CD8-positive, alpha-beta memory T cell (primary cell): ENCODE measurements at places on chromosomes 5 and 9.

DNA sequence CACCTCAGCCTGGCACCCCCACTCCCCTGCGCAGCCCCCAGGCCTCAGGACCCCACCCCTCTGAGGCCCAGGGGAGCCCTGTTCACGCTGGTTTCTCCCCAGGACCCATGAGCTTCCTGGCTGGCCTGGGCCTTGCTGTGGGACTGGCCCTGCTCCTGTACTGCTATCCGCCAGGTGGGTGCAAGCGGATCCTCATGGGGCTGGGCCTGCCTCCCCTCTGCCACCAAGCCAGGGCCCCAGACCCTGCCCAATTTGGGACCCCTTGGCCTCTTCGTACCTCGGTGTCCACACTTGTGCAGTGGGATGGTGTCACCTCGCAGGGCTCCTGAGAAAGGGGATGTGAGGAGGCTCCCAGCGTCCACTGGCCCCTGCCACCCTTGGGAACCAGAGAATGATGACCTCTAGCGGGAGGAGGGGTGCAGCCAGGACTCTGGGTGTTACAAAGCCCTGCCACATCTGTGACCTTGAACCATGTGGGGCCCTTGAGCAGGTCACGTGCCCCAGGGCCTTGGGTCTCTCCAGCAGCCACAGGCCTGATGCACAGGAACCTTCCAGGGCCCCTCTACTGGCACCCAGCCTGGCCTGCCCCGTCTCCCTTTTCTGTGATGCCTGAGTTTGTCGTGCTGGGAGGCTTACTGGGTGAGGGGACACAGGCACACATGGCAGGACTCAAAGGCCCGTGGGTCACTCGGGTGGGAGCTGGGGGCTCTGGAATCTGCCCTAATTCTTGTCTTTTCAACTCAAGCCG, 16.3 kb downstream of the CARD19 start:
- DNase-seq: no peak
- no peak overlapping the region for H3K27ac ChIP-seq
- no peak overlapping the region for H3K4me3 ChIP-seq
- H3K36me3 ChIP-seq: no peaks in the 10 kb centered on the region
- peaks cover 30% of the 10 kb centered on the region for H3K4me1 ChIP-seq
- no peaks in the 10 kb centered on the region for H3K27me3 ChIP-seq

DNA sequence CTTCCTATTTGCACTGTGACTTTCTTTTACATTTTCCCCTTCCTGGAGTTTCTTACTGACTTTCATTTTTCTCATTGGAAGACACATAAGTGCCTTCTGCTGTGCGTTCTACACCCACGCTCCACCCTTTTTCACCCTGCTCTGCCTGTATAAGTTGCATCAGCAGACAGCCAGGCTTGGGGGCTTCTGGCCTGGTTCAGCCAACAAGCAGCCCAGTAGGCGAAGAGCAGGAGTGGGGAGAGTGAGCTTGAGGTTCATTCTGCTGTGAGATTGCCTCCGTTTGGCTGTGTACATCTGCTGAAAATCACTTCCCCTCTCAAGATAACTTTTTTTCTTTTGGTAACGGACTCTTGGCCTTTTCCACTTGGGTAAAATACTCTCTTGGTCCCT, 38.4 kb downstream of the RASGRF2 start:
- no peaks in the 10 kb centered on the region for H3K27me3 ChIP-seq
- no peaks in the 10 kb centered on the region for H3K36me3 ChIP-seq

- H3K27ac ChIP-seq: no peak overlapping the region
- no peaks in the 10 kb centered on the region for H3K36me3 ChIP-seq
- no peaks in the 10 kb centered on the region for H3K4me1 ChIP-seq
- H3K4me3 ChIP-seq: no peak overlapping the region
- DNase-seq: no peak
- H3K27me3 ChIP-seq: no peaks in the 10 kb centered on the region
Observed at GRCh38 chr5:90337449-90338052, 72.0 kb downstream of the CETN3 start.

DNA sequence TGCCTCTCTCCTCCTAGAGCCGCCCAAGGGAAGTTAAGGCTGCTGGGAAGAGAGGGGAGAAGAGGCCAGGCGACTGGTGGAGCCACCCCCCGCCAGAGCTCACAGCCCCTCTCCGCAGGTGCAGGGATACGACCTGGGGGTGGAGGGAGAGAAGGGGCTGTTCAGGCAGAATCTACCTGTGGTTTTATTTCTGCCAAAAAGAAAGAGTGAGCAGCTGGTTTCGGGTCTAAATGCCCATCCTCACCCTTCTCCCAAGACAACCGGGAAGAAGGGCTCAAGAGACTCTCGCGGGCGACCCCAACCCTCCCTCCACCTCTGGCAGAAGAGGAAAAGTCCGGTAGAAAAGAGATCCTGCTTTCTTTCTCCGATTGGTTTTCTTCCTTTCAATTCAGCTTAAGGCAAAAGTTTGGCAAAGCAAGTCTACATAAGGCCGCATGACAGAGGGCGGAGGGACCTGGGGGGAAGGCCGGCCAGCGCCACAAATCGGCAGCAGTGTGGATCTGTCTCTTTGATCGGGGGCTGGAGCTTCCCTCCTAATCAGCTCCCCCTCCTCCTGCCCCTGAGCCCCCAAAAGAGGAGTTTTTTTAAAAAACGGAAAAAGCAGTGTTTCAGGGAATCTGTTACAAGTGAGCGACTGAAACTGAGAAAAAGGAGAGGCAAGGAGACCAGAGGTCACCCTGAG, 16.3 kb downstream of the FAM78A start:
- H3K36me3 ChIP-seq: peaks cover 48% of the 10 kb centered on the region
- no peak overlapping the region for H3K4me3 ChIP-seq
- H3K4me1 ChIP-seq: peaks cover 79% of the 10 kb centered on the region
- DNase-seq: no peak
- no peaks in the 10 kb centered on the region for H3K27me3 ChIP-seq

- no peaks in the 10 kb centered on the region for H3K36me3 ChIP-seq
- no peak overlapping the region for H3K27ac ChIP-seq
- H3K4me3 ChIP-seq: no peak overlapping the region
- H3K4me1 ChIP-seq: no peaks in the 10 kb centered on the region
- no peaks in the 10 kb centered on the region for H3K27me3 ChIP-seq
Observed at GRCh38 chr9:104232781-104233341, 138.8 kb downstream of the SMC2 start.

- no peak for DNase-seq
- H3K4me3 ChIP-seq: no peak overlapping the region
- no peak overlapping the region for H3K27ac ChIP-seq
- H3K27me3 ChIP-seq: no peaks in the 10 kb centered on the region
Observed at GRCh38 chr5:57432876-57433275, 49.7 kb downstream of the ACTBL2 start.

DNA sequence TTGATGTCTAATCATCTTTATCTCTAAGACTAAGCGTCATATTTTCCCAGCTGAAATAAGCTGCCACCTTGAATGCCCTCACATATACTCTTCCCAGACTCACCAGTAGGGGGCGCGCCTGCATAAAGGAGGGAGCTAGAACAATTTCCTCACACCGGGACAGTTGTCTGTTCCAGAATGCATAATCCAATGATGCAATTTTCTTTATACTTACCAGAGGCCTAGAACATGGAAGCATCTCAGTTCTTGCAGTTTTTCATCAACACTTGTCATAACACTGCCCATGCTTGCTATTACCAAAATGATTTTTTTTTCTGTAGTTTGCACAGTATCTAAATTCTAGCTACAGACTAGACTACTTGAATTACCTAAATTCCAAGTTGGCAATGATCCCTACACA, 203.9 kb downstream of the FRMD3 start:
- no peaks in the 10 kb centered on the region for H3K4me1 ChIP-seq
- no peaks in the 10 kb centered on the region for H3K27me3 ChIP-seq
- no peaks in the 10 kb centered on the region for H3K36me3 ChIP-seq
- no peak overlapping the region for H3K27ac ChIP-seq
- no peak overlapping the region for H3K4me3 ChIP-seq

- H3K27ac ChIP-seq: no peak overlapping the region
- H3K36me3 ChIP-seq: no peaks in the 10 kb centered on the region
- no peaks in the 10 kb centered on the region for H3K4me1 ChIP-seq
- no peak overlapping the region for H3K4me3 ChIP-seq
Observed at GRCh38 chr9:135792268-135793128, 90.5 kb downstream of the KCNT1 start.

DNA sequence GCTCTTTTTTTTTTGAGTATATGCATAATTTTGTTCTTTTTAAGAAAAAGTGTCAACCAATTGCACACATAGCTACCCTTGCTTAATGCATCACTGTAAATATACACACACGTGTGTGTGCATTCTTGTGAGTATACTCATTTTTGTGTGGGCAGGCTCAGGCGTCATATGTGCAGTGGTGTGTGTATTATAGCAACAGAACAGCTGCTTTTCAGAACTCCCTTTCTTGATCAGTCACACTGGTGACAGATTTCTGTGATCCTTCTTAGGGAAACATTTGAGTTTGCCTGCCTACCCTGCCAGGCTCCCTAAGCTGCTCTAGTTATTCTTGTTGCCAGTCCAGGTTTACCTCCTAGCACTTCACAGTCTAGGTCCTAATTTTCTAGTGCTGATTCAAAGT, 287.0 kb upstream of the SEMA6A start:
- H3K4me3 ChIP-seq: no peak overlapping the region
- no peak for DNase-seq
- no peaks in the 10 kb centered on the region for H3K4me1 ChIP-seq
- no peaks in the 10 kb centered on the region for H3K36me3 ChIP-seq

DNA sequence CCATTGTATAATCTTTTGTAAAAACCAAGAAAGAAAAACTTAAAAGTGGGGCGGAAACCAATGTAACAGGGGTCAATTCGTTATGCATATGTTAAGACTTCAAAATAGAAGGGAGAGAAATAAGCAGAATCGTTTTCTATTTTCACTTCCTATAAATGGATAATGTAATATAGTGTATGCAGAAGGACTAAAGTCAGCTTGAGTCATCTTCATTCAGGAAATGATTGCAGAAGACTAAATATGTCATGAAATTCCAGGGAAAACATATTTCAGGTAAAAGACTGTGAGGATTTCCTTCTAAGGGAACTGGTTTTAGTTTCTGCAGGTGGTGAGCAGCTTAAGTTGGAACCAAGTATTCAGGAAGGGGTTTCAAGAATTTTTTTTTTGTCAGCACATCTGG, 753.3 kb downstream of the IRX1 start:
- H3K4me3 ChIP-seq: no peak overlapping the region
- H3K4me1 ChIP-seq: no peaks in the 10 kb centered on the region
- no peak for DNase-seq
- no peaks in the 10 kb centered on the region for H3K36me3 ChIP-seq
- H3K27ac ChIP-seq: no peak overlapping the region

DNA sequence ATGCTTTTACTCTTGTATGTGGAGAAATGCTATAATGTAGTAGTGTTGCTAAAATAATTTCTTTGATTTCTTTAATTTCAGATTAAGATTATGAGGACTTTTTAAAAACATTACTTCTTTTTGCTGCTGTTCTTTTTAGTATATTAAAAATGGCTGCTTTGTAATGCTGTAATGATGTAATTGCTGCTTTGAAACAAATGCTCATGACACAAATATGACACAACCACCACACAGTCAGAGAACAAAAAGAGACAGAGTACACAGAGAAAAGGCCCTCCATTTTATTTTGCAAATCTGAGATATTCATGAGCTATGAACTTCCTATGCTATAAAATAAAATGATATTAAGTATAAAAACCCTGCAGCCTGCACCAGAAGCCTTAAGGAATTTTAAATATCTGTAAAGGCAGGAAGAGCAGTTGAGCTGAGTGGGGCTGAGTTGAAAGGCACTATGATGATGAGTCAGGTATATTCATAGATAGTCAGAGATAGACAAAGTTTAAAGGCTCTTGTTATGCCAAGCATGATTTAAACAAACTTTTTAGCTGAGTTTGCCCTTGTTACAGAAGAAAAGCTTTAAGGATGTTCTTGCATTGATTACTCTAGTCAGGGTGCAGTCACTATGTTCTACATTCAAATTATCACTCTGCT, 5.1 kb upstream of the POU5F2 start:
- H3K4me1 ChIP-seq: no peaks in the 10 kb centered on the region
- DNase-seq: no peak
- H3K27me3 ChIP-seq: no peaks in the 10 kb centered on the region
- no peak overlapping the region for H3K4me3 ChIP-seq
- H3K36me3 ChIP-seq: no peaks in the 10 kb centered on the region

DNA sequence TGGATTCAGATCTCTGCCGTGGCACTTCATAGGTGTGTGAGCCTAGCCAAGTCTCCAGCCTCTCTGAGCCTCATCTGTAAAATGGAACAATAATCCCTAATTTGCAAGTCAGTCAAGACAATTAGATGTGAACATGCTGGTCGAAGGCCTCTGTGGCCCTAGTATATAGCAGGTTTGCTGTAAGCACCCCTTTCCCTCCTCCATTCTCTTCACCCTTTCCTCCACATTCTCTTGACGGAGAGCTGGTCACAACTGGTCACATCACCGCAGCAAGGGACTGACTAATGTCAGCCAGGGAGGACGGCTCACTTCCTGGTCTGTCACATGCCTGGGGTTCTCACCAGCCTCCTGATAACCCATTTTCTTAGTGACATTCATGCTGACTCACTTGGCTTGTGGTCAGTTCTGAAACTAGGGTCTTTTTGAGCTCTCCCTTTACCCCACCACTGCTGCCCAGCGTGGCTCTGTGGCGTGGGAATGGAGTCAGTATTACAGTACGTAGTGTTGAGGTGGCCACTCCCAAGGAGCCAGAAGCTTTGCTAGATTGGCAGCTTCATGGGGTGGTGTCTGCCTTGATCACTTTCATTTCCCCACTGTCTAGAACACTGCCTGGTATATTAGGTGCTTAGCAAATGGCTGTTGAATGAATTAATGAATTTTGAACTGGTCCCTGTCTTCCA, 47.8 kb downstream of the ERGIC1 start:
- H3K27me3 ChIP-seq: no peaks in the 10 kb centered on the region
- peak overlapping the region; percentile 41 for H3K27ac ChIP-seq
- no peak overlapping the region for H3K4me3 ChIP-seq
- DNase-seq: no peak

DNA sequence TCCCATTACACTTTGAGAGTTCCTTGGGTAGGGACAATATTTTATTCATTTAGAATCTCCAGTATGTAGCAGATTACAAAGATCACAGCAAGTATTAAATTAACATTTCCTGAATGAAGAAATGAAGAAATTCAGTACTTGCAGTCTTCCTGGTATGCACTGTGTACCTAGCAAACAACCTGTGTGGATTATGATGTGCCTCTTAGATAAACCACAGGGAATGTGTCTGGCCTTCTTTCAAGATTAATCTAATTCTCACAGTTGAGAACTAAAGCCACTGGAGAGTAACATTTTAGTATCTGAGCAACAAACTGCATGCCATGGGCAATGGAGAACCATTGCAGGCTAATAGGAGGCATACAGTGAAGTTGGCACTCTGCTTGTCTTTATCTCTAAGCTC, 199.4 kb downstream of the AP3B1 start:
- DNase-seq: no peak
- no peak overlapping the region for H3K27ac ChIP-seq
- no peaks in the 10 kb centered on the region for H3K4me1 ChIP-seq
- no peaks in the 10 kb centered on the region for H3K36me3 ChIP-seq
- no peak overlapping the region for H3K4me3 ChIP-seq

DNA sequence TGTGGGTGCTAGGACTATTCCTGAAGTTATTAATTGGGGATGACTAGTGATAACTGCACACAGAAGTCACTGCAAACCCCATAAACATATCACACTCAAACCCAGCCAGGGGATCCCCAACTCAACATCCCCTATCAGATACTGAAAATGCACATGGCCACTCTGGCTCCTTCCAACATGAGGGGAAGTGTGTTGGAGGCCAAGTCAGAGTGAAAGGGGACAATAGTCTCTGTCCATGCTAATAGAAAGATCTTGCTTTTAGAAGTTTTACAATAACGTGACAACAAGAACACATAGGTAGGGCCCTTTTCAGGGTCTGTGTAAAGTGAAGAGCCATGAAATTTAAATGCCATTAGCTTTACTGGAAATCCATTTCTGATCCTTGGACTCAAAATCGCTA, 98.8 kb upstream of the SEMA6A start:
- no peak for DNase-seq
- no peaks in the 10 kb centered on the region for H3K36me3 ChIP-seq
- H3K27me3 ChIP-seq: no peaks in the 10 kb centered on the region
- no peaks in the 10 kb centered on the region for H3K4me1 ChIP-seq
